ENCODE measurements at places on chromosomes 16 and 17. TPM values are rescaled to one million over a fixed set of nuclear protein-coding genes. Genes with fewer than 3 reads are reported as not detected.

PMFBP1 gene
- total RNA-seq, result 0.58 TPM

DNA sequence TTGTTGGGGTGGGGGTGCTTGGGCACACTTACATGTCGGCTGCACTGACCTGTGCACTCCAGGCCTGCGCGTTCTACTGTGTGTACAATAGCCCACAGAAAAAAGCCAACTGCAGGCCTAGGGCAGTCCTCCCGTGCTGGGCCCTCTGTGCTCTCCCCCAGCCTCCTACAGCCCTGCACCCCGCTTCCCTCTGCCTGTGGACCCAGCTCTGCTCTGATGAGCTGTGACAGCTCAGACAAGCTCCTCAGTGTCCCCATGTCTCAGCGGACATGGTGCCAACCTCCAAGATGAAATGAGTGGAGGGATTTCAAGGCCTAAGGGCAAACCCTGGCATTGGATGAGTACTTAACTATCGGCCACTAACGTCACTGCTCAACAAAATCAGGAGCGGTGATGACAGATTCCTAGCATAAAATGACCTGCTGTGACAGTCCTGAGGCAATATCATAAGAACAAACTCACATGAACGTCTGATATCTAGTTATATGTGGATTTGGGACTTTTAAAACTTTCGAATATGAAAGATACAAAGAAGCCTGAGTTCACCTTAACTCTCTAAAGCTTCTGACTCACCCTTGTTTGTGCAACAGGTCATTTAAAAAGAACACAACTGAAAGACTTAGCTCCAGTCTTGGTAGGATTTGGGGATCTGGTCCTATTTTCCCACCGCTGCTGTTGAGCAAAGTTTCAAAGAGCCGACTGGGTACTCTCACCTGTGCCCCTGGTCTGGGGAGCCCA lies 34.7 kb downstream of the CCDC57 start:
- DNase-seq, result no peak
- no peaks in the 10 kb centered on the region for H3K27me3 ChIP-seq
- H3K36me3 ChIP-seq, result peaks cover 93% of the 10 kb centered on the region
- H3K4me1 ChIP-seq, result no peaks in the 10 kb centered on the region
- H3K27ac ChIP-seq, result no peak overlapping the region
- no peak overlapping the region for H3K4me3 ChIP-seq

RAB37 gene
- 2.0 TPM for total RNA-seq

DNA sequence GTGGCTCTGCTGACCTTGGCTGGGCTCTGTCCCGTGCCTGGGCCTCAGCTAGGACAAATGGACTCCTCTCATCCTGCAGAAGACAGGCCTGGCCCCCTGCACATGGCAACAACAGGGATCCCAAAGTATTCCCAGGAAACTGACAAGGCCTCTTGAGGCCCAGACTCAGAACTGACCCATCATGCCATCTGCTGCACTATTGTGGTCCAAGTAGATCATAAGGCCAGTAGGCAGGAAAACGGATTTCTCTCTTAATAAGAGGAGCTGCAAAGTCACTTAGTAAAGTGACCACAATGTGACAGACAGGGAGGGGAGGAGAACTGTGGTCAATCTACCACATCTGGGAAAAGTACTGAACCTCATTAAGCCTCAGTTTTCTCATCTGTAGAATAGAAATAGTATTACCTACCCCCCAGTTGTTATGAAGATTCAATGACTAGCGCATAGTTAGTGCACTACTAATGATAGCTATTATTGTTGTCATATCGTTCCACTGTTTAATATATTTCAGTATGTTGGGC lies 62.1 kb upstream of the TNRC6A start:
- DNase-seq, result no peak
- H3K27me3 ChIP-seq, result peaks cover 20% of the 10 kb centered on the region
- no peak overlapping the region for H3K27ac ChIP-seq
- H3K4me1 ChIP-seq, result no peaks in the 10 kb centered on the region
- no peak overlapping the region for H3K4me3 ChIP-seq
- no peaks in the 10 kb centered on the region for H3K36me3 ChIP-seq

GRCh38 chr17:76940738-76941350 lies 72.6 kb downstream of the MGAT5B start:
- no peak overlapping the region for H3K27ac ChIP-seq
- H3K4me3 ChIP-seq, result no peak overlapping the region
- no peaks in the 10 kb centered on the region for H3K4me1 ChIP-seq
- DNase-seq, result no peak

TLCD3B gene
- total RNA-seq, result not detected

ADPRM gene
- 16.0 TPM for total RNA-seq
